Pulmonary artery endothelial cell (primary cell): ENCODE measurements at places on chromosomes 12 and 14.

GRCh38 chr12:70644861-70645260 is 7.6 kb upstream of the PTPRB start:
- DNase-seq, result no peak

DNA sequence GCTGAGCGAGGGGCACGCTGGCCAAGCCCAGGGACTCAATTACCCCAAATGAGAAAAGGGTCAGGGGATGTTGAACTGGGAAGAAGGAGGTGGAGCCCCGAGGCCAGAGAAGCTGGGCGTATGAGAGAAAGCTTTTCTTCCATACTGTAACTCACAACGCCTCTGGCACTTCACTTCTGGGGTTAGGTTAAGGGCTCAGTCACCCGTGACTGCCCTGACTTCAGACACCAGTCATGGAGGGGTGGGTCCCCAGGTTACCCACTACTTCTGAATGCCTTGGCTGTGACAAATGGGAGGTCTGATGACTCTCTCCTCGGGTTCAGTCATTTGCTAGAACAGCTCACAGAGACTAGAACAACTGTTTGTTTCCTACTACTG is 5.5 kb upstream of the GPR132 start:
- no peak for DNase-seq

GRCh38 chr12:32595251-32595650 is 83.8 kb upstream of the DNM1L start:
- no peak for DNase-seq

- no peak for DNase-seq
Measured at GRCh38 chr14:95215094-95215725, 57.9 kb upstream of the DICER1 start.

DNA sequence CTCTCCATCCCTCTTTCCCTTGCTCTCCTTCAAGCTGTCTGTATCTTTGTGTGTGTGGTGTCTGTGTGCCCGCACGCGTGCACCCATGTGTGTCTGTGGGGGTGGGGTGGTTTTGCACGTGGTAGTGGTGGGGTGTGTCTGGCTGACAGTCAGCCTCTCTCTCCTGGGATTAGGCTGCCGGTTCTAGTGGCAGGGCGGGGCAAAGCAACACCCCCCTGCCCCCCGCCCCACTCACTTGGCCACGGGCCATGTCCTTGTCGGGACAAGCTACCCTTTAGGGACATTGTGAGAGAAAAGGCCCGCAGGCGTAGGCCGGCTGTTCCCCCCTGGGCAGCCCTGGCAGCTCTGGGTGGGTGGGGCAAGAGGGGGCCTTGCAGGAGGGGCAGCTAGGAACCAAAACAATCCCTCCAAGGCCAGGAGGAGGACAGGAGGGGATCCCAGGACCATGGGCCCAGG is 182.6 kb downstream of the ALG10 start:
- DNase-seq, result no peak

DNA sequence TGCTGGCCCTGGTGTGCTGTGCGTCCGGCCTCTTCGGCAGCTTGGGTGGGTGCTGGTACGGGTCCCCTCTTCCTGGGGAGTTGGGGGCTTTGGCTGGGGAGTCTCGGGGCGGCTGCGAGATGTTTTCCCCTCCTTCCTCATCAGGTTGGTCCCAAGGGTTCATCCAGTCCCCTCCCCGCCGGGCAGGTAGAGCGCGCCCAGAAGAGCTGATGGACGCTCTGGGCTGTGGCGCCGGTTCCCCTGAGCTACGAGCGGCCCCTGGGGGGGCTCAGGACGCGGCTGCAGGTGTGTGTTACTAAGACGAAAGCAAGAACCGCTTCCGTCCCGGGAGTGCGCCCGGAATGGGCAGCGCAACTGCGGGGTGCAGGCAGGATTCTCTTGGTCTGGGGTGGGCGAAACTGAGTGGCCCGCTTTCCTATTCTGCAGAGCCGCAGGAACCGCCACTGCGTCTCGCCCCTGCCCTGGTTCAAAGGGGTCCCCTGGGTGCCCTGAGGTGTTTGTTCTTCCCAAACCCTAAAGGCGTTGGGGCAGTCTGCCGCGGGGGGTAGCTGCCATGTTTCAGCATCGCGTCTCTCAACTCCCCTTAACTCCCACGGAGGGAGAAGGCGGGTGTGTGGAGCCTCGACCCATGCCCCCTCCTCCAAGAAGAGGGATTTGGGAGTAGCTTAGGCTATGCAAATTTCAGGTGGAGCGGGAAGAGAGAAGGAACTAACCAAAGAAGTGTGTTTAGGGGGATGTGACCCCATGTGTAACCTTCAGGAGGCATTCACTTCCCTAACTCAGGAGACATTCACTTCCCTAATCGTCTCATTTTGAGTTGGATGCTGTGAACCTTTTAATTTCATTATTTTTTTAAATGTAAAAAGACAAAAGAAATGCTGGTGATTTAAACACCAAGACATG is 1.2 kb downstream of the SLC24A4 start:
- no peak for DNase-seq

- no peak for DNase-seq
Measured at GRCh38 chr14:101992708-101993107, 28.3 kb downstream of the DYNC1H1 start.

- no peak for DNase-seq
Measured at GRCh38 chr14:59130462-59130861, 58.0 kb upstream of the DAAM1 start.

- no peak for DNase-seq
Measured at GRCh38 chr14:75162631-75163030, 13.8 kb downstream of the TMED10 start.

- no peak for DNase-seq
Measured at GRCh38 chr12:8698879-8699278, 1.1 kb downstream of the RIMKLB start.

GRCh38 chr12:78473136-78473535 is 391.4 kb upstream of the SYT1 start:
- no peak for DNase-seq

GRCh38 chr14:79413734-79414428 is 797.4 kb downstream of the DIO2 start:
- DNase-seq, result no peak

DNA sequence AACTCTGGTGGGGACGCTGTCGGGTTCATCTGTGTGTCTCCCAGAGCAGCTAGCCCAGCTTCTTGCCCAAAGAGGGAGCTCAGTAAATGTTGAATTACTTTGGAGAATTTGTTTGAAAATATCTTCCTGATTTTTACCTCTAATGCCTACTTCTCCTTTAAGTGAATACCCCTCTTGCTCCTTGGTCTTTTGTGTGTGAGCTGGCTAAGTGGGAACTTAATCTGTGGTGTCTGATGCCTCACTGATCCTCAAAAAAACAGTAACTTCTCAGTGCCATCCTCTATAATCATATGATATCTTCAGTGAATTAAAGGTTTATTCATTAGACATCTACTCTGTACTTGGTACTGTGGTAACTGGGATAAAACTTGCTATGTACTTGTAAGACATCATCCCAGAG is 7.7 kb upstream of the PSMA6 start:
- DNase-seq, result no peak

GRCh38 chr14:96940009-96940408 is 142.8 kb downstream of the VRK1 start:
- DNase-seq, result no peak

DNA sequence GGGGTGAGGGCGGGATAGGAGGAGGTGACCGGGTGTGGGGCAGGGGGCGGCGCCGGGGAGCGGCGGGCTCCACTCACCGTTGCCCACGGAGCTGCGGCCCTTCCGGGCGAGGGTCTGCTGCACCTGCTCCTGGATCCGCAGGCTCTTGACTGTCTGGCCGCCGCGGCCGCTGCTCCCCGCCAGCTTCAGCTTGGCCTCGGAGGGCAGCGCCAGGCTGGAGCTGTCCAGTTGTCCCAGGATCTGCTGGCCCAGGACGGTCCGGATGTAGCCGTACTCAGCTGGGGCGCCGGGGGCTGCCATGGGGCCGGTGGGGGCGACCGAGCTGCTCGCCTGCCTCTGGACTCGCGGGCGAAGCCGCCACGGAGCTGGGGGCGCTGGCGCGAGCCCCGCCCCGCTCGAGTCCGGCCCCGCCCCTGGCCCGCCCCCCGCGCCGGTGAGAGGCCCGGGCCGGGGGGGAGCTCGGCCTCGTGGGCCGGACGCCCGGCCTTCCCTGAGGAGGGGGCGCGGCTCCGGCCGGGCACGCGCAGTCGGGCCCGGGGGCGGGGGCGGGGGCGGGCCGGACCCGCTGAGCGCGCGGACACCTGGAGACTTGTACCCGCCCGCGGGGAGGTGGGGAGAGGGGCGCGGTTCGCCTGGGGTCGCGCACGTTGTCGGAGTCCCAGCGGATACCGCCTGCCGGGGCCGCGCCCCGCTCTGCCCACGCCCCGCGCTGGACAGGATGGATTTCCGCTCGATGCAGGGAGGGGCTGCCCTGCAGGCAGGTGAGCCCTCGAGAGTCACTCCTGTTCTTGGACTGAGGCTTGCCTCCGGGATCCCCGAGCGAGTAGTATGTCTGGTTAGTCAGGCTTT is at the start of gene PKP2:
TSS of gene PKP2 (minus strand) at position 346 of the 849 bp plus-strand sequence. CDS start at position 300, 46 bp downstream.
- no peak for DNase-seq

DNA sequence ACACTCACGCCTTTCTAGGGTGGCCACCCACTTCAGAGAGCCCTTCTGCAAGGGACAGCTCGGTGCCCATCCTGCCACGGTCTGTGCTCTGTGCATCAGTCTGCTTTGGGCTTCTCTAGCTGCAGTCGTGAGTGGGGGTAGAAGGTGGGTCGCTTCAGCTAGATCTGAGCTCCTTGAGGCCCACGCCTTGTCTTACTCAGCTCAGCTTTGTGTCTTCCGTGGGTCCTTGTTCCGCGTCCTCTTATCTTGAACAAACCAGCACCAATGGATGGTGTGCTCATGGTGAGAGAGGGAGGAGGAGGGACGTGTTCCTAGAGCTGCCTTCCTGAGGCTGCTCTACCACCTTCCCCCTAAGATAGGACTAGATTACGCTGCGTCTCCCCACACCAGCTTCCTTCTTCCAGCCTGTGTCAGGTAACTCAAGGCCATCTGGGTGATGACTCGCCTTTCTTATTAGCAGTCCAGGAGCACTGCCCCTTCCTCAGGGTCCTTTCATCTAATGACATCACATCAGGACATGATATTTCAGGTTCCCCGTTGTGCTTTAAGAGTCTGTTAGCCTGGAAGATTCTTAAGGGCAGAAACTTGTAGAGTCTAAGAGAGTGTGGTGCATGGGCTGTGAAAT is 118.8 kb downstream of the TSPAN9 start:
- no peak for DNase-seq

- no peak for DNase-seq
Measured at GRCh38 chr14:36820111-36820709, 158.6 kb downstream of the PAX9 start.

DNA sequence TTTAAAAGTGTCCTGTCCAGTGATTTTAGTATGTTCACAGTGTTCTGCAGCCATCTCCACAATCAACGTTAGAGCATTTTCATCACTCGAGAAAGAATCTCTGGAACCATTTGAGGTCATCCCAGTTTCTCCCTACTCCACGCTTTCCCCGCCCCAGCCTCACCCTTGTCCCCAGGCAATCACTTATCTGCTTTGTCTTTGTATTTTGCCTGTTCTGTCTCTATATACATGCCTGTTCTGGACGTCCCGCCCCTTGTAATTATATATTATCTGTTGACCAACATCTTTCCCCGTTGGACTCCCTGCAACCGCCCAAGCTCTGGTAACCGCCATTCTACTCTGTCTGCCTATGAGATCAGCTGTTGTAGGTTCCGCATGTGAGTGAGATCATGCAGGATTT is 21.5 kb upstream of the ASPG start:
- no peak for DNase-seq

GRCh38 chr14:94660306-94660946 is 48.2 kb downstream of the SERPINA3 start:
- DNase-seq, result no peak

DNA sequence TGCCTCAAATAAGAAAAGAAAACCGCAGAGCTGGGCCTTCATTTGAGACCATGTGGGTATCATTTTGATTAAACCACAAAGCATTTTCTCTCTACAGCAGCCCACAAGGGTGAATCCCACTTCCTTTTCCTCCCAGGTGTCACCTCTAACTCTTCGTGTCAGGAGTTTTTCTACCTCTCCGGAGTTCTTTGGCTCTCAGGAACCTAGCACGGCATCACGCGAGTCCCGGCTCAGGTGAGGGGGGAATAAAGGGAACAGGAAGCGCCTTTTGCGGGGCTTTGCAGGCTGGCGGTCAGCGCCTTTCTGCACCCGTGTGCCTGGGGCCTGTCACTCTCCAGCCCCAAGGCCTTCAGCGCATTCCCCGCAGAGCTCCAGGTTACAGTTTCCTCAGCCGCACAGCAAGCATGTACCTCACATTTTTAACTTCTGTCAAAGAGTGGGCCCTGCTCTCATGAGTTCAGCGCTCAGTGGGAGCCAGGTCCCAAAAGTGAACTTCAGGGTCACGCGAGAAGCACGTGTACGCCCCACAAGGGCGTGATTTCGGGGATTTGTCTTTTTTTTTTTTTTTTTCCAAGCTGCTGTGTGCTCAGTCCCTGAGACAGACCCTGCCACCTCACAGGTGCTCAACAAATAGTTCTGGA is 740 bp upstream of the PRPF40B start:
- DNase-seq, result no peak

GRCh38 chr12:29799591-29799990 is 15.8 kb upstream of the TMTC1 start:
- no peak for DNase-seq

GRCh38 chr14:89855961-89856656 is 98.4 kb downstream of the EFCAB11 start:
- DNase-seq, result peak; percentile 1

DNA sequence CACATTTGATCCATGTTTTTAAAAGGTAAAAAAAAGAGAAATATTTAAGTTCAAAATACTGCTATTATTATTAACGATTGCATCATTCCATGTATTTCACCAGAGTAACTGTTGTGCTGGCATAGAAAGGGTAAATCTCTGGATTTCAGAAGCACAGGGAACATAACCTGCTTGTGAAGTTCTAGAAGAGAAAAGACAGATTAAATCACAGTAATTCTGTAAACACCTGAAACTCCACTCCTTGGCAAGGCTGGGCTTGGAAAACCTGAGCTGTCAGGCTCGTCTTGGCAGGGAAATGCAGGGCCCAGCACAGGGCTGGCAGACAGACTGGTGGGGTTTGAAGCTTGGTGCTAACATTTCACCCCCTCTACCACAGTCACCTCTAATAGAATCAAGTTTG is 35.1 kb downstream of the SVOP start:
- no peak for DNase-seq

DNA sequence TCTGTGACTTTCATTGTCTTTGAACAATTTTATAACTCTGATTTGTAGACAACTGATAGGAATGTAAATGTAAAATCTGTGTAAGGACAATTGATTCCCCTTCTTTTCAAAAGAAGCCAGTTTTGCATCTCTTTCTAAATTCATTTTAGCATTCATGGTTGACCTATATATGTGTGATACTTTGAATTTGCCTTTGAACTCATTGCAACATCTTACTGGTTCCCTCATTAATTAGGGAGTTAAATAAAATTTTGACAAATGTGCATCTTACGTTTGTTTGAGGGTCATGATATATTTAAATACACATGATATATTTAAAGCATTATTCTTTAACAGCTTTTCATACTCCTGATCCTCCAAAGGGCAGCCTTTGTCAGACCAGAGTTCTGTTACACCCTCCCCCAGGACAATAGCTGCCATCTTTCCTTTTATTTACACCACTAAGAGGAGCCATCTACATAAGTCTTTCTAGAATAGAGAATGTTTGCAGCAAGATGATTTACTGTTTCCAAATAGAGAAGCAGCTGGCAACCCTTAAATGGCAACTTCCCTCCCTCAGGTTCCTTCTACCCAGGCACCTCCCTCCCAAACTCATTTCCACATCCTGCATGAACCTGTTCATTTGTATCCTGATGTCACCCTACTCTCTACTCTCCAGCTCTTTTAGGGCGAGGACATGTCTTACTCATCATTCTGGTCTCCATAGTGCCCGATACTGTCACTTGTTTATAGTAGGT is 40.2 kb upstream of the APPL2 start:
- no peak for DNase-seq

- DNase-seq, result no peak
Measured at GRCh38 chr14:91854327-91854934, 12.9 kb downstream of the TC2N start.

- no peak for DNase-seq
Measured at GRCh38 chr12:539540-540310, 80.0 kb downstream of the B4GALNT3 start.
